Effector memory CD4-positive, alpha-beta T cell (primary cell): ENCODE measurements at places on chromosomes 13 and 19.

DNA sequence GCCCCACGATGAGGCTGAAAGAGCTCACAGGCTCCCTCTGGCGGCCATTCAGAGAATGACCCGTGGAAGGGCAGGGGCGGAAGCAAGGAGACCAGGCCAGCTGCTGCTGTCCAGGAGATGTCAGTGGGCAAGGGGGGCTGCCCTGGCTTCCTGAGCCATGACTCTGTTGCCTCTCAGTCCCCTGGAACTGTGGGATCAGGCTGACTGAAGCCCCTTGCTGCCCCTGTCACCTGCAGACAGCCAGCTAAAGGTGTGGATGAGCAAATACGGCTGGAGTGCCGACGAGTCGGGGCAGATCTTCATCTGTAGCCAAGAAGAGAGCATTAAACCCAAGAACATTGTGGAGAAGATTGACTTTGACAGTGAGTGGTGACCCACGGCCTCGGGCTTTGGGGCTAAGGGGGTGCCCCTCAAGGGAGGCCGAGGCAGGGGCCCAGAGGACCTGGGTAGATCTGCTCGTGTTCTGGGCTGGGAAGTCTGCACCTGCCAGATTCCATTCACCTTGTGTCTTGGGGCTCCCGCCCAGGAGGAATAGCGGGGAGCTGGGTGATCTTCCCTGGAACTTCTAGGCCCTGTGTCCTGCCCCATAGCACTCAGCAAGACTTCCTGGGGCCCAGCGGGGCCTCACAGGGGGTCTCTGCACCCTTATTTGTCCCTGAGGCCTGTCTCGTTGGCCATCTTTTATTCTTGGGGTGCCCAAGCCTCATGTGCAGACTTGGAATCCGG, 12.5 kb upstream of the ACTN4 start:
- DNase-seq: peak; percentile 47

- DNase-seq: peak; percentile 17
These were observed 10.1 kb downstream of the AP2S1 start for GRCh38 chr19:46840498-46840942.

GRCh38 chr19:46601318-46602224, at the start of gene CALM3:
TSS of gene CALM3 (plus strand) at chr19:46601330. CDS start at chr19:46601435, 105 bp downstream.
- DNase-seq: no peak

- no peak for DNase-seq
These were observed 492.4 kb downstream of the DACH1 start for GRCh38 chr13:71374471-71375049.

GRCh38 chr13:108776650-108777049, 147.2 kb downstream of the MYO16 start:
- DNase-seq: no peak

GRCh38 chr13:43360171-43360570, 336.8 kb downstream of the DNAJC15 start:
- no peak for DNase-seq

GRCh38 chr13:99288089-99288488, 19.1 kb downstream of the GPR183 start:
- DNase-seq: no peak

GRCh38 chr19:50510700-50511068, 307 bp downstream of the JOSD2 start:
- DNase-seq: no peak

GRCh38 chr19:33749619-33750175, 47.0 kb upstream of the KCTD15 start:
- no peak for DNase-seq

GRCh38 chr13:81907787-81908372, 1567.0 kb upstream of the SPRY2 start:
- no peak for DNase-seq
